Activated T-cell treated with anti-CD3 and anti-CD28 coated beads for 48 hours (primary cell): ENCODE measurements at places on chromosomes 1 and 21.

- no peak for DNase-seq
These were observed 44.1 kb upstream of the TSPAN2 start for GRCh38 chr1:115133440-115133839.

DNA sequence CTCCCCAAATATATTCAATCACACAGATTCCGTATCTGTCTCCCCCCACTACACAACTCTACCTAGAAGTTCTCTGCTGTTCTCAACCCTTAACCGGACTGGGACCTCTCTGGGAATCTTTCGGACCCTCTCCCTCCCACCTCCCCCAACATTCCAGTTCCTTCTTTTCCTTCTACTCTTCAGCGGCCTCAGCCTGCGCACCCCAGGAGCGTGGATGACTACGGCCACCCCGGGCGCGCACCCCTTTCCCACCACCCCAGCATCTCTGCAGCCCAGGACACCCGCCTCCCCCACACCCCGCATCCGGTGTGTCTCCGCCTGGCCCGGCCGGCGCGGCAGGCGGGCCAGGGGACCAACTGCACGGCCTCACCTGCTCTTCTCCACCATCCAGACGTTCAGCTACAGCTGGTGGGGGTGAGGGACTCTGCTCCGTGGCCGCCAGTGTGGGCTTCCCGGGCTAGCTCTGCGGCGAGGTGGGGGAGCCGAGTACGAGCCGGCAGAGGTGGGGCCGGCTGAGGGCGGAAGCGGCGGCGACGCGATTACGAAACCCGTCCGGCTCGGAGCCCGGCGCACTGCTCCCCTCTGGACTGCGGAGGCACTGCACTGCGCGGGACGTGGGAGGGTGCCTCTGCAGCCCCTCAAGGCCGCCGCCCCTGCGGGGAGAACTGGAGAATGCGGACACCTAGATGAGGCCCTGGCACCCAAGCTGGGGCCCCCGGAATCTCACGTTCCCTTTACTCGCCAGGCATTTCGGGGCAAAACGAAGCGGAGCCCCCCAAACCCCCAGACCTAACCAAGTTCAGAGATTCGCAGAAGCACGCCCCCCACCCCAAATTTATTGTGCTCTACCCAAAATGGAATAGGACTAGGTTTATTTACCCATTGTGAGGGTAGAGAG, at the start of gene CDC42SE1:
TSS of gene CDC42SE1 (minus strand) at position 514 of the 898 bp plus-strand sequence. CDS start 3,892 bp downstream, outside the sequence.
- DNase-seq, result peak; percentile 86

DNA sequence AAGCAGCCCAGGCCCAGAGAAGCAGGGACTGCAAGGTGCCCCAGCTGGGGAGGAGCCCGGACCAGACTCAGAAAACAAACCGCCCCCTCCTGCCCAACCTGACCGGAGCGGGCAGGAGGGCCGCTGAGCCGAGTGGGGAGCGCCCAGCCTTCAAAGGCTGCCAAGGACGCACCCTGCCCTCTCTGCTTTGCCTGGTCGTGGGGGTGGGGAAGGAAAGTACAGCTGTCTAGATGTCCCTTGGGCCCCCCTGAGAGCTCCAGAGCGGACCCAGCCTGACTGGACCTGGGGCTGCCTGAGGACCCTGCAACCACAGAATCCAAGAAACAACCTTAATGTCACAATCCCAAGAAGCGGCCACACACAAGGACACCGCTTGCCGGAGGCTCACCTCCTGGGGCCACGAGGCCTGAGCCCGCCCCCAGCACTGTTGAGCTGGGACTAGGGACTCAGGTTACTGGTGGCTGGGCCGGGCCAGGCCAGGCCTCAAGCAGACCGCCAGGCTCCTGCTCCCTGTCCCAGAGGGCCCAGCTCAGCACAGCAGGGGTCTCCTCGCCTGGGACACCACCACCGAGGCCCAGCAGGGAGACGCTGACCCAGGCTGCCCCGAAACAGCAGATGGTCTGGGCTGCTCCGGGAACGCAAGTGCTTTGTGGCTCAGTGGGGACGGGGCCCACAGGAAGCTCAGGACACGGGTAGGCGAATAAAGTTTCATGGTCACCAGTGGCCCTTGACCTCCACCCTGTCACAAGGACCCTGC, 1.4 kb downstream of the DVL1 start:
- no peak for DNase-seq

DNA sequence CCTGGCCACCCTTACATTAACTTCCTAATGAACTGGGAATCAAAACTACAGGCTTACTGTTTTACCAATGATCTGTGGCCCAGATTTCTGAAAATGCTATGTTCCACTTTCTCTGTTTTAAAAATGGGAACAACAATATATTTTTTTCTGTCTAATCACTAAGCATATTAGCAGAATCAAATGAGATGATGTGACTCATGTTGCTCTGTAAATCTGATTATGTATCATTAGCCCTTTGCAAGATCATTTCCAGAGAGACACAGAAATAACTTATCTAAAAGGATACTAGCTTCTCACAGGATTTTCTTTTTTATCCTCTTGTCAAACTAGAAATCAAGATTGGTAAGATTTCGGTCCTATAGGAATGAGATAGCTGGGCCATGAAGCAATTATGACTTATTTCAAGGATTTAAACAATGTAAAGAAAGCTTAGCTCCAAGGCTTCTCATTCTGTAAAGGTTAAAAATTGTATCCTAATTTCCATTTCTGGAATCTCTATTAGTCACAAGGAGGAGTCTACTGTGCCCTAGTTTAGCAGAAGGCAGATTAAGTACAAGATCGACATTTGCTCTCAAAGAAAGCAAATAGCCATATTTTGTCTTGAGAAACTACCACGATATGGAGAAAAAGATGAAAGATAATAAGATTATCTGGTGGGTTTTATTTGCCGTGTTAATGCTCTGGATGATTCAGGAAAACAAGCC, 32.4 kb upstream of the CAMSAP2 start:
- no peak for DNase-seq

GRCh38 chr1:108016451-108016920, 51.5 kb upstream of the VAV3 start:
- DNase-seq, result peak; percentile 11

GRCh38 chr1:181784039-181784683, 277.4 kb downstream of the ZNF648 start:
- DNase-seq, result no peak

GRCh38 chr21:40176724-40177123, 309.5 kb downstream of the PCP4 start:
- no peak for DNase-seq

DNA sequence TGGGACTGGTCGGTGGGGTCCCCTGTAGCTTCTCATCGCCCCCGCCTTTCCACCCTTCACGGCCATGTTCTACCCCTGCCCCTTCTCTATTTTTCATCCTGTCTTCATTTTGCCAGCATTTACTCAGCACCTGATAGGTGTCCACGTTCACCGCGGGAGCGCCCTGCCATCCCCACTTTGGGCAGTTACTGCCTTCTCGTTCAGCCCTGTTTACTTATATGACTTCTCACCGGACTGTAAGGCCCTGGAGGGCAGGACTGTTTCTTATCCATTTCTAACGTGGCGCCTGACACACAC, 380 bp downstream of the MFN2 start:
- no peak for DNase-seq

DNA sequence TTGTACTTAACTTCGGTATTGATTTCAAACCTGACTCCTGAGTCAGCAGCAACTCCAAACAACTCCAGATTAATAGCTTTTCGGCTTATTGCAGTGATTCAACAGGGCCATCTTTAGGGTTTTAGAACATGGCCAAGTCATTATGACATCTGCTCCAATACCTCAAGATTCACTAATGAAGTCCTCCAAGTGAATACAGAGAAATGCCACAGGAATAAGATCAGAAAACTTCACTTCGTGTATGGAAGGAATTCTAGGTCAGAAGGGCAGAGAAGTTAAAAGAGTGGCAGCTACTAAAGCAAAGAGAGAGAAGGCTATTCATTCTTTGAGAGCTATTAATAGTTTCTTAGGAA, 7.6 kb upstream of the C1orf116 start:
- DNase-seq, result no peak

DNA sequence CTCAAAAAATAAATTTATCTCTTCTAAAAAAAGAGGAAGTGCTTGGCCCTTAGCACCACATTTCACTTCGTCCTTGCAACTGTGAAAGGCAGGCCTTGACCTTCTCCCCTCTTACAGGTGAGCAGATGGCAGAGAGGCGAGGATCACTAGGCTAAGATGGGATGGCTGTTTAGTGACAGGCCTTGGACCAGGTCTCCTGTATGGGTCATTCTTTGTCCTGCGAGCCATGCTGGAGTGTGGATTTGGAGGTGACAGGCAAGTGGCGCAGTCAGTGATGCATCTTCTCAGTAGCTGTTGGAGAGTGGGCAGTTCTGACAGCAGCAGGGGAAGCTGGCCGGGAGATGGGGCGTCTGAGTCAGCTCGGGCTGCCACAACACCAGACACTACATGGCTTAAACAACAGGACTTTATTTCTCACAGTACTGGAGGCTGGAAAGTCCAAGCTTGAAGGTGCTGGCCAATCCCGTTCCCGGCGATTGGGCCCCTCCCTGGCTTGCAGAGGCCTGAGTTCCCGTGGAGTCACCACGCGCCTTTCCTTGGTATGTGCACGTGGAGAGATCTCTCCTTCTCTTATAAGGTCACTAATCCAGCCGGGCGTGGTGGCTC, 16.5 kb downstream of the SLC27A3 start:
- DNase-seq, result no peak
